ENCODE measurements at places on chromosomes 16 and 17. TPM values are rescaled to one million over a fixed set of nuclear protein-coding genes. Genes with fewer than 3 reads are reported as not detected.

ATP2C2 gene
- total RNA-seq, result 0.28 TPM

CNEP1R1 gene
- total RNA-seq, result 36.5 TPM

SCPEP1 gene
- 112 TPM for total RNA-seq

SOX9 gene
- total RNA-seq, result 3.6 TPM

KPNB1 gene
- total RNA-seq, result 199 TPM

TBC1D3I gene
- 0.63 TPM for total RNA-seq

MAPT gene
- total RNA-seq, result 3.1 TPM

SGSM2 gene
- total RNA-seq, result 70.3 TPM

TBC1D3C gene
- total RNA-seq, result not detected

TBC1D26 gene
- not detected for total RNA-seq

CCDC78 gene
- 0.95 TPM for total RNA-seq

CACNG3 gene
- total RNA-seq, result not detected

DHODH gene
- 11.1 TPM for total RNA-seq

CDH1 gene
- total RNA-seq, result not detected

KRTAP4-1 gene
- total RNA-seq, result not detected

STXBP4 gene
- total RNA-seq, result 31.4 TPM

TMEM114 gene
- total RNA-seq, result not detected

KRTAP4-9 gene
- not detected for total RNA-seq

KRTAP9-3 gene
- not detected for total RNA-seq

CYTH1 gene
- total RNA-seq, result 79.2 TPM

RAB37 gene
- total RNA-seq, result 3.2 TPM

TMEM88 gene
- total RNA-seq, result 4.1 TPM

ASPHD1 gene
- 0.27 TPM for total RNA-seq

CDC6 gene
- total RNA-seq, result 0.71 TPM

RILP gene
- total RNA-seq, result 38.9 TPM

IL34 gene
- 11.9 TPM for total RNA-seq

ADAM11 gene
- 0.41 TPM for total RNA-seq

SHCBP1 gene
- 0.54 TPM for total RNA-seq

ACLY gene
- total RNA-seq, result 76.3 TPM

TBC1D28 gene
- not detected for total RNA-seq

OR1A1 gene
- total RNA-seq, result not detected

RBFOX1 gene
- not detected for total RNA-seq

ALOX12 gene
- total RNA-seq, result not detected

TRPV2 gene
- 28.6 TPM for total RNA-seq

MYO19 gene
- total RNA-seq, result 43.9 TPM

HID1 gene
- total RNA-seq, result 14.8 TPM

HOXB5 gene
- 0.56 TPM for total RNA-seq

NPTX1 gene
- 0.68 TPM for total RNA-seq

SCGB1C2 gene
- total RNA-seq, result not detected

ITGAD gene
- total RNA-seq, result not detected

KRTAP4-16 gene
- total RNA-seq, result not detected

ACE gene
- 16.5 TPM for total RNA-seq

GPS1 gene
- 91.9 TPM for total RNA-seq

DNAAF8 gene
- not detected for total RNA-seq

SLC5A10 gene
- total RNA-seq, result not detected

ANKRD40CL gene
- not detected for total RNA-seq

COG1 gene
- total RNA-seq, result 34.1 TPM

GUCY2D gene
- not detected for total RNA-seq

ABAT gene
- total RNA-seq, result 9.3 TPM

SPIRE2 gene
- not detected for total RNA-seq

FBXW10B gene
- total RNA-seq, result not detected

KRTAP4-6 gene
- not detected for total RNA-seq
